ENCODE measurements at places on chromosomes 1 and 21.

GRCh38 chr1:43956234-43956633 lies 9.5 kb downstream of the IPO13 start:
- DNase-seq, result no peak

- peak; percentile 57 for DNase-seq
Measured at GRCh38 chr1:61079898-61080336, 2.4 kb upstream of the NFIA start.

DNA sequence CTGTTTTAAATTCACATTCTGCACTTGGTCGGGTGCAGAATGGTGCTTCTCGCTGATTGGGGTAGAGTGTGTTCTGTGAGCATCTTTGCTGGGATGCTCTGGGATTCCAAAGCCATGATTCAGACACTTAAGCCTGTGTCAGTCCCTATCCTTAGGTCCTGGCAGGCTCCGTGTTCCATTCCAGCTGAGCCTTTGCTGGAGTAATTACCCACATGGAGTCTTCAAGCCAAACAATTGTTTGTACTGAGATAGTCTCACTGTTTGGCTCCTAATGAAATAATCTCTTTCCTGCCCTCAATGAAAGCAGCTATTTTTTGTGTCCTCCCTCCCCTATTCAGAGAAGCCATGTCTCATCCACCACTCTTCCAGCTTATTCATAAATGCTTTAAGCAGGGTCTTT lies 18.7 kb downstream of the SMAP2 start:
- peak; percentile 57 for DNase-seq

DNA sequence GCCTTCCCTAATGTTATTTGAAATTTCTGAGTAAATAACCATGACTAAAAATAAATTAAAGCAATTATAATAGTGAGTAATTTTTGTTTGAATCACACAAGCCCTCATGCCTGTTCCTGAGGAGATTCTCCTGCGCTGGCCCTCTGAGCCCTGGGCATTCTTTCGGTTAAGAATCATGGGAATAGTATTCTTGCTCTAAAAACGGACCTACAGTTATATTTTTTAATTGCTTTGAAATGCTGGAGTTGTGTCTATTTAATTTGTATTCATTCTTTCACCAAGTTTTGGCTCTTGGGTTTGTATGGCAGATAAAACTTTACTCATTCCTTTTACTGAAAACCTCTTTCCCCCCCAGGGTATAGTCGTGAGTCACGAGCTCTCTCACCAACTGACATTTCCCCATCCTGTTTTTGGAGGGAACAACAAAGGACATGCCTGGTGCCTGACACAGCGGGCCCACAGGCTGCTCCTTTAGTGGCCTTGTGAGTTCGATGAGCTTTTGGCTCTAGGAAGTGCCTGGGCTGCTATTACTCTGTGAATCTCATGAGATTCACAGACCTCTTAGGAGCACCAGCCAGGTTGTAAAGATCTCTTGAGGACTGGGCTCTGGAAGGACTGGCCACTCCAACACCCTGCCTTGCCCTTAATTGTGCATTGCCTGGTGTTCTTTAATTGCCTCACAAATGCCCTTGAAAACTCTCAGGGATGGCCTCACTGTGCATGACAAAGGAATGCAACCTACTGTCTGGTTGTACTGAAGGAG lies 58.6 kb downstream of the DDR2 start:
- DNase-seq, result peak; percentile 73

DNA sequence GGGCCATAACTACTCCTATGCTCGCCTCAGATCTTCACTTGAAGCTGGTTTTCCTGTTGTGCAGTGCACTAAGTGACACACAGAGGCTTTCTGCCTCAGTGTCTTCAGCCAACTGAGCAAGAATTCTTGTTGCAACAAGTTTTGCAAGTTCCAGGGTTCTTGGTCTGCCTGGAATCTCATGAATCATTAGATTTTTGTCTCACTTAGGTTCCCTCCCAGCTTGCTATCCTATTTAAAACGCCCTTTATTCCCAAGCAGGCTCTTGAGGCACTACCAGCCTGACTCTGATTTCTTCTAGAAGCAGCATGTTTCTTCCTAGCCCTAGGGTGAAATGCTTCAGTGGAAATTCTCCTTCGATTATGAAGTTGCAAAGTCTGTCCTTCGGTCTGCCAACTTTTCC lies 158.8 kb downstream of the C1orf21 start:
- no peak for DNase-seq

DNA sequence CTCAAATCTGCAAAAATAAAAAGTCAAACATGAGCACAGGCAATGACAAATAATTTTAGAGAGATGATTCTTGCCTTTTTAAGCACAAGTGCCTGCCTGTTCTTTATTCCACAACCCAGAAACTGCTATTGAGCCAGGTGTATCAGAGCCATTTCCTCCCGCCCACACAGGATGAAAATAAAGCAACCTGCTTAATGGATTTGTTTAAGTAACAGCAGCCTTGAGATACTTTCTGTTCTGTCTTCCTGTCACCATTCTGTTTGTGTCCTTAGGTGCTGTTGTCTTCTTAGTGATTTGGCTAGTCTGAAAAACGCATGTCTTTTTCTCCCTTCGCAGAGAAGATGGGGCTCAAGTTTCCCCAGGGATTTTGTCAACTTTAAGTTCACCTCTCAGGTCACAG lies 11.4 kb downstream of the RPE65 start:
- DNase-seq, result no peak

DNA sequence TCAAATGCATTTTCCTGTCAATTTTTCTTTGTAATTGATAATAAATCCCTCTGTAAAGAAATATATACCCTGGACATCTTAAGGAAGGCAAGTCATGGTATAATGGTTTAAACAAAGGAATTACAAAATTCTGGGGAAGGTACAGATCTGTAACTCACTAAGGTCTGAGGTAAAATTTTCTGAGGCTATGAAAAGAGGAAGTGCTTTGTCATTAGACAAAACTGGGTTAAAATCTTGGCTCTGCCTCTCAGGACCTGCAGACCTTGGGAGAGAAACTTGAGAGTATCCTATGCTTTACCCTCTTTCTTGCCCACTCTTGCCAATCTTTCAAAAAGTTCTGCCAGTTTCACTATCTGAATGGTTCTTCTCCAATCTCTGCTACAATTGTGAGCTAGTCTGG lies 26.8 kb upstream of the BEND5 start:
- no peak for DNase-seq

DNA sequence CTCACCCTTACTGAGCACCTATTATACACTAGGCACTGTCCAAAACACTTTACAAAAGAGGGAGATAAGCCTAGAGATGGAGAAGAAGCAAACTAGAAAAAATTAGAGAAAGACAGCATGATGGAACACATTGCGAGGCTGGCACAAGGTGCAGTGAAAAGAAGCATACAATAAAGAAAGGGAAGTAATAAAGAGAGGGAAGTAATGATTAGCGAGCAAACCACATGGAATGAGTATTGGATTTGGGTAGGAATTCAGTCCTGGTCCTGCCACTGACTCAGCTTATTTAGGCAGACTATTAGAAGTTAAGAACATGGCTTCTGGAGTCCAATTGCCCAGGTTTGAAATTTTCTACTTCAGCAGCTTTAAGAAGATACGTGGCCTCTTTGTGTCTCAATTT lies 32.6 kb upstream of the FNBP1L start:
- DNase-seq, result no peak

- DNase-seq, result peak; percentile 40
Measured at GRCh38 chr1:184881941-184882913, 92.1 kb downstream of the NIBAN1 start.

GRCh38 chr1:7671146-7671465 lies 100.0 kb upstream of the VAMP3 start:
- no peak for DNase-seq

DNA sequence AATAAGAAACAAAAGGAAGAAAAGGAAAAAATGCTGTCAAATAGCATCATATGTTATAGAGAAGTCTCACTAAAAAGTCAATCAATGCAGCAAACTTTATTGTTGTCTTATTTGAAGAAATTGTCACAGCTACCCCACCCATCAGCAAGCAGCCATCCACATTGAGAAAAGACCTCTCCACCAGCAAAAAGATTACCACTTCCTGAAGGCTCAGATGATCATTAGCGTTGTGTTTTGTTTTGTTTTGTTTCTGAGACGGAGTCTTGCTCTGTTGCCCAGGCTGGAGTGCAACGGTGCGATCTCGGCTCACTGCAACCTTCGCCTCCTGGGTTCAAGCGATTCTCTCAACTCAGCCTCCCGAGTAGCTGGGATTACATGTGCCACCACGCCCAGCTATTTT lies 29.0 kb downstream of the ATP2B4 start:
- DNase-seq, result no peak

GRCh38 chr1:149849947-149850360 lies 49.4 kb upstream of the BOLA1 start:
- no peak for DNase-seq

- DNase-seq, result no peak
Measured at GRCh38 chr21:42584296-42584641, 69.2 kb upstream of the PDE9A start.

GRCh38 chr1:110340207-110340468 lies 961 bp downstream of the RBM15 start:
- DNase-seq, result no peak

GRCh38 chr1:19361611-19362147 lies 49.6 kb downstream of the SLC66A1 start:
- peak; percentile 16 for DNase-seq

DNA sequence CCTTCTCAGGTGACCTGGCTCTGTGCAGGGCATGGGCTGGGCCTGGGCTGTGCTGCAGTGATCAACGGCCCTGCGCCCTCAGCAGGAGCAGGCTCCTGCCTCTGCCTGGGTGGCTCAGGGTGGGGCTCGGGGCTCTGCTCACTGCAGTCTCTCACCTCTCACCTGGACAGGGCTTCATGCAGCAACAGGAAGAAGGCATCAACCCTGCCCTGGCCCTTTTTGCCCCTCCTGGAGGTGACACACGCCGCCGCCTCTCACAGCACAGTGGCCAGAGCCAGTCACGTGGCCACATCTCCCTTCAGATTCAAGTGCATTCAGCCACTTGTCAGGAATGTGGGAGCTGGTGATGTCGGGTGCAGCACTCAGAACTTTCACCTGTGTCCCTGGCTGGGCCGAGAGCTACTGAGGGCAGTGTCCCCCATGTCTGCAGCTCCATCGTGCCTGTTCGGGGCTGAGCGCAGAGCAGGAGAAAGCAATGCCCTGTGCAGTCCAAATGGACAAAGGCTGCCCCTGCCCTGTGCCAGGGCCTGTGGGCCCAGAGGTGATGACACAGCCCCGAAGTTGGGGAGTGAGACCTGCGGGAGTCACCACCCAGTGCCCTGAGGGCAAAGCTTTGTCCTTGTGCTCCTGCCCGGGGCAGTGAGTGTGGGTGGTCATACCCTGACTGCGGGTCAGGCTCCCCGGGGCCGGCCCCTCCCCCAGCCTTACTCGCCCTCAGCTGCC lies 314.0 kb downstream of the PTPRU start:
- no peak for DNase-seq

GRCh38 chr1:6547301-6547700 lies 7.0 kb downstream of the NOL9 start:
- DNase-seq, result peak; percentile 27

GRCh38 chr1:109047339-109047738 lies 5.4 kb upstream of the WDR47 start:
- no peak for DNase-seq

GRCh38 chr1:198837278-198838021 lies 198.6 kb downstream of the PTPRC start:
- DNase-seq, result no peak

DNA sequence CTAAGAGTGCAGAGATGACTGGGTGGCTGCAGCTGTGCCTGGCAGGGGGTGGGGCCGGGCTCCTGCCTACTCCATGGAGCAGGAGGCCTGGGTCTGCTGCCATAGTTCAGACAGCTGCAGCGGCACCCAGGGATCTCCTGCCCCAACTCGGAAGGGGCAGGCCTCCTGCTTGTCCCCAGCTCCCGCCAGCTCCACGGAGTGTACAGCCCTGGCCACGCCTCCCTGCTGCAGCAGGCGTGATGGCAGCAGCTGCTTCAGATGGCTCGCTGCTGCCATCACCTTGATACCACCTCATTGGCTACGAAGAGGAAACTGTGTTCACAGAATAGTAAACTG lies 35.9 kb downstream of the ACTL8 start:
- no peak for DNase-seq

- DNase-seq, result no peak
Measured at GRCh38 chr1:84360316-84360715, 38.0 kb upstream of the DNASE2B start.

GRCh38 chr1:32901823-32902534 lies 790 bp upstream of the TMEM54 start:
- no peak for DNase-seq

GRCh38 chr1:171286032-171286705 lies 27.8 kb upstream of the FMO4 start:
- DNase-seq, result peak; percentile 1

DNA sequence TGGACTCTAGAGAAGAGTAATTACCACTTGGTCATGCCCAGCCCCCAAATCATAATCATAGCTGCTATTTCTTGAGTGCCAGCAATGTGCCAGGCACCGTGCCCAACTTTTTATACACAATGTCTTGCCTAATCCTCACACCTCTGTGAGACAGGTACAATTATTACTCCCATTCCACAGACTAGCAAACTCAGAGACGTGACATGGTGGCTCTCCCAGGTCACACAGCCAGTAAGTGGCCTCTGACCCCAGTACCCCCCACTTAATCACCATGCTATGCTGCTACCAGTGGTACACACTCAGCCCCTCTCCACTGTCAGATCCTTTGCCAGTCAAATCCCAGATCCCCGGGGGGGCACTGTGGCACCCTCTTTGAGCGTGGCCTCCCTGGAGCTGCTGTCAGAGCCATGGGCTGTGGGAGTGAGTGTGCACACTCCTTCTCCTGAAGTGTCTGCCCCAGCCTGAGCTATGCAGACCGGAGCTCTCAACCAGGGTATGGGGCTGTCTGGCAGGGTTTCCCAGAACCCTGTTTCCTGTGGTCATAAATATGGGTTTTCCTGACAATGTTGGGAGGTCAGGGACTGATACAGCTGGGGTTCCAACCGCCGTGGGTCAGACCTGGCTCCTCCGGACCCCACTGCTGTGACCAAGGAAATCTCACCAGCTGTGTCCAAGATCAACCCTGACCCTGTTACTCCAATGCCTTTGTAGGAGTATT lies 51.8 kb downstream of the LACTBL1 start:
- no peak for DNase-seq

DNA sequence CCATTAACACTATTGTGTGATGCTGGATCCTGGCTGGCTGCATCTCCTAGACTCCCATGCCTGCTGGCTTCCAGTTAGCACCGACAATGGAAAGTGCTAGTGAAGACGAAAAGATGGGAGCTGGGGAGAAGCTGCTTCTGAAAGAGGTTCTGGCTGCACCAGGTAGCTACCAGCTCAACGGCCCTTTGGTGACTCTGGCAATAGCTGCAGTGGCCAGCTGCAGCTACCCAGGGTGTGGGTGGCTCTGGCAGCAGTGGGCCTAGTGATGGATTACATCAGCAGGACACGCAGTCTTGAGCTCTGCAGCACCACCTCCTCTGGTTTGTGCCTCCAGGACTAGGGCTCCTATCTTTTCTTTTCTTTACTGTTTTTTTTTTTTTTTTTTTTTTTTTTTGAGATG lies 662.6 kb downstream of the MATN1 start:
- DNase-seq, result no peak

GRCh38 chr1:41734201-41734970 lies 184.3 kb downstream of the HIVEP3 start:
- DNase-seq, result no peak

All from brain microvascular endothelial cell (primary cell).